ENCODE measurements at places on chromosomes 2 and 18. TPM values are rescaled to one million over a fixed set of nuclear protein-coding genes. Genes with fewer than 3 reads are reported as not detected.

GRCh38 chr2:150485114-150485870 lies 2.2 kb downstream of the RND3 start:
- H3K36me3 ChIP-seq = no peaks in the 10 kb centered on the region
- H3K27ac ChIP-seq = no peak overlapping the region
- peaks cover 15% of the 10 kb centered on the region for H3K4me1 ChIP-seq
- H3K4me3 ChIP-seq = no peak overlapping the region

DNA sequence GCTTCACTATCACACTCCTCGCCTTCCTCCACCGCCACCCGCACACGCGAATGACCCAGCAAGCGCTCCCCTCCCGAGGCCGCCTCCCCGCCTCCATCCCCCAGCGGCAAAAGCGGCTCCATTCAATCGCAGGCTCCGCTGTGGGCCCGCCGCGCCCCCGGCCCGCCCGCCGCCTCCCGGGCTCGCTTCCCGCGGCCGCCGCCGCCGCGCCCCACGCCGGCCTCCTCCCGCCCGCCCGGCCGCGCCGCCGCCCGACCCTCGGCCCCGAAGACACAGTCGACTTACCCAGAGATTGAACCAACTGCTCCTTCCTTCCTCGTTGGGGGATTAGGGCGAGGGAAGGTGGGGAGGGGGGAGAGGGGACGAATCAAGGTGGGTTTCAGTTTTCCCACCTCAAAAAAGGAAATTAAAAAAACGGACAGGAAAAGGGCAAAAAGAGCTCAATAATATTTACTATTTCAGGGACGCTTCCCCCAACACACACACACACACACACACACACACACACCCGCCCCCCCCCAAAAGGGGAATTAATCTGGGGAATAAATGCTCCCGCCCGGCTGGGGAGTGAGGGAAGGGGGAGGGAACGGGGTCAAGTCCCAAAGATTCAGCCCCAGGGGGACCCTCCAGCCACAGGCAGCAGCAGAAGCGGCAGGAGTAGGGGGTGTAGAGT lies 743 bp downstream of the XPO1 start:
- peaks cover 25% of the 10 kb centered on the region for H3K4me1 ChIP-seq
- peak overlapping the region; percentile 94 for H3K27ac ChIP-seq
- H3K27me3 ChIP-seq = no peaks in the 10 kb centered on the region

- peaks cover 3% of the 10 kb centered on the region for H3K27me3 ChIP-seq
- H3K27ac ChIP-seq = no peak overlapping the region
- H3K4me3 ChIP-seq = no peak overlapping the region
- peak; percentile 81 for DNase-seq
Measured at GRCh38 chr2:217713395-217714286, 289.2 kb downstream of the TNS1 start.

PGAP1 gene
- total RNA-seq = 33.9 TPM

All from activated CD8-positive, alpha-beta T cell treated with anti-CD3 and anti-CD28 coated beads, Interleukin-2, amount 10 ng/mL, durations not matched to agents 7 days and 5 days (primary cell).